ENCODE measurements at places on chromosomes 3 and 15. TPM values are rescaled to one million over a fixed set of nuclear protein-coding genes. Genes with fewer than 3 reads are reported as not detected.

CCDC12 gene
- total RNA-seq, result 59.8 TPM

BCHE gene
- 0.74 TPM for total RNA-seq

TRPM1 gene
- total RNA-seq, result not detected

NOX5 gene
- 0.41 TPM for total RNA-seq

GOLGA8J gene
- not detected for total RNA-seq

XCR1 gene
- total RNA-seq, result not detected

SMAD6 gene
- total RNA-seq, result 20.7 TPM

TGFBR2 gene
- total RNA-seq, result 51.5 TPM

CFAP44 gene
- 1.7 TPM for total RNA-seq

CNTN4 gene
- not detected for total RNA-seq

ARIH1 gene
- total RNA-seq, result 82.1 TPM

CCRL2 gene
- not detected for total RNA-seq

ENTPD3 gene
- total RNA-seq, result not detected

CHRD gene
- 0.15 TPM for total RNA-seq

SLC28A2 gene
- not detected for total RNA-seq

MLF1 gene
- 22.0 TPM for total RNA-seq

CYP19A1 gene
- total RNA-seq, result 0.15 TPM
